Stimulated activated CD4-positive, alpha-beta T cell treated with anti-CD3 and anti-CD28 coated beads, Interleukin-4, amount 100 ng/mL, for 24 hours (primary cell): ENCODE measurements at places on chromosomes 1 and 21.

GRCh38 chr1:86472152-86472551 is 3.4 kb downstream of the CLCA1 start:
- DNase-seq = no peak

DNA sequence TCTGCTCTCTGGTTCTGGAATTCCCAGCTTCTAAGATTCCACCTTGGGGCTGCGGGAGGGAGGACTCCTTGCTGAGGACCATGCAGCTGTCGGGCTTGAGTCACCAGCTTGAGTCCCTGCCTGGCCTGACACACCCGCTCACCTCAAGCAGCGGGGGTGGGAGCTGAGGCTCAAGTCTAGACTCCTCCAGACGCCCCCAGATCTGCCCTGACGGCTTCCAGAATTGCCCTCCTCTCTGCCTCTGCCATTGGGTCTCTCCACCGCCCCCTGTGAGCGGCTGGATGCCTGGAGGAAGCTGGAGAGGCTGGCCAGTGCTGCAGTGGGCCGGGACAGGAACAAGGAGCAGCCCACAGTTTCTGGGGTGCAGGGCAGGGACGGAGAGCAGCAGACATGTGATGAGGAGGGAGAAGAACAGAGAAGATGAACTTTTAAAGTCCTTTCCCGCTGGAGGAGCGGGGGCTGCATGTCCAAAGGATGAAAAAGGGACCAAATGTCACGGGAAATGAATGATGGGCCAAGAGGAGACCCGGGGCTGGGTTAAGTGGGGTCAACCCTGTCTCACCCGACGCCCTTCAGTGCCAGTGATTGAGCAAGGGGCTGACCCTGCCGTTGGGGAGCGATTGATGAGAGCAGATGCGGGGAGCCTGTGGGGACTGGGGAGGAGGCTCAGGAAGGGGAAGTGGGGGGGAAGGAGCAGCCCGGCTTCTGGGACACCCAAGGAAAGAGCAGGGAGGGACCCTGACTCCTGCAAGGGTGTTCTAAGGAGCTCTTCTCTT is 13.5 kb downstream of the CRABP2 start:
- DNase-seq = no peak

- DNase-seq = no peak
Measured at GRCh38 chr1:32984455-32985171, 20.0 kb upstream of the RNF19B start.

DNA sequence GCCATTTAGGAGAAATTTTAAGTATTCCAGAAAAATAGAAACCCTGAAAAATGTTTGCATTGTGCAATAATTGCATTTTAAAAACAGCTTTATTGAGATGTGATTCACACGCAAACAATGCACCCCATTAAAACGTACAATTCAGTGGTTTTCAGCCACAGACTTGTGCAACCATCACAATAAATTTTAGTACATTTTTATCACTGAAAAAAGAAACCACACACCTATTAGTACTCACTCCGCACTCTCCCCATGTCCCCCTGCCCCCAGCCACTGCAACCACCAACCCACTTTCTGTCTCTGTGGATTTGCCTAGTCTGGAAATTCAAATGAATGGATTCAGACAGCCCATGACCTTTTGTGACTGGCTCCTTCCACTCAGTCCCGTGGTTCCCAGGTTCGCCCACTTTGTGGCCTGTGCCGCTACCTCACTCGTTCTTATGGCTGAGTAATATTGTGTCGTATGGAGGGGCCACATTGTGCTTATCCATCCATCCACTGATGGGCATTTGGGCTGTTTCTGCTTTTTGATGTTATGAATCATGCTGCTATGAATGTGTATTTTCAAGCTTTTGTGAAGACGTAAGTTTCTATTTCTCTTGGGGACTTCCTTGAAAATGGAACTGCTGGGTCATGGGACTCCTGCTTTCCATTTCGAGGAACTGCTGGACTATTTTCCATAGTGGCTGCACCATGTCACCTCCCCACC is 147.7 kb upstream of the ARHGEF16 start:
- no peak for DNase-seq

GRCh38 chr1:11494771-11495170 is 15.8 kb downstream of the DISP3 start:
- DNase-seq = no peak

GRCh38 chr1:45647248-45648021 is 23.6 kb upstream of the CCDC17 start:
- DNase-seq = no peak
